ENCODE measurements at places on chromosomes 7 and 10.

GRCh38 chr7:138370956-138371355 lies 89.1 kb upstream of the TRIM24 start:
- no peak for DNase-seq

GRCh38 chr7:55488216-55488615 lies 84.1 kb downstream of the VOPP1 start:
- no peak for DNase-seq

DNA sequence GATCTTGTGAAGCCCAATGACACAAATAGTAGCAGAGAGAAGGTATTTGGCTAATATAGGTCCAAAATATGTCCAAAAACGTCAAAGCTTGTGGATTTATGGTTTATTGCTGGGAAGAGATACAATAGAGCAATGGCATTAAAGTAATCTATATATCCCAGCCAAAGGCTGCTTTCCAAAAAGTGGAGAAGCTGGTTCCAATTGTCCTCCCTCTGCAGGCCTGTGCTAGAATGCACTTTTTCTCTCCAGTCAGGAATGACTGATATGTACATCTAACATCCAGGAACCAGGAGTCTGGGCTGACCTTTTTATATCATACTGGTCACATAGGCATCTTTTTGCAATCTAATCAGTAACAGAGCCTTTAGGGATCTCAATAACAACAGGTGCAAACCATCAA lies 167.1 kb upstream of the FAM3C start:
- DNase-seq = no peak

GRCh38 chr7:126696256-126697038 lies 556.3 kb downstream of the GRM8 start:
- no peak for DNase-seq

- DNase-seq = no peak
These were observed 81.8 kb downstream of the COL13A1 start for GRCh38 chr10:69883310-69884023.

GRCh38 chr10:96610817-96611216 lies 24.0 kb upstream of the TM9SF3 start:
- no peak for DNase-seq
